Stimulated activated CD4-positive, alpha-beta T cell treated with anti-CD3 and anti-CD28 coated beads, TNF-alpha, amount 100 ng/mL, for 4 hours (primary cell): ENCODE measurements at places on chromosomes 3 and 15.

DNA sequence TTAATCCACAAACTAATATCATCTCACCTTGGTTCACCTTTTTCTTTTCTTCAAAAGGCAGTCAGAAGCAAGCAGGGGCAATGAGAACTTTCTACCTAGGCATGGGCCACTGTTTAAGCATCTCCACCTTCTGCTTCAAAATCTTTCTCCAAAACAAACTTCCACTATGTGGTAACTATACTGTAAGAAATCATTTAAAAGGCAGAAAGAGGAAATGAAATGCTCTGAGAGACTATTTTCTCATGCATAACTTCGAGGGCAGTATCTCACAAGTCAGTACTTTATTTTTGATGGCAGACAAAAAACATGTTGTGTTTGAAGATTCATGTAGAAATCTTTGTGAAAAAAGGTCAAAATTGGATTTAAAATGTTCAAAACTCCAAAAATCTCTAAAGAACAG is 419.7 kb downstream of the ZBTB20 start:
- no peak for DNase-seq

DNA sequence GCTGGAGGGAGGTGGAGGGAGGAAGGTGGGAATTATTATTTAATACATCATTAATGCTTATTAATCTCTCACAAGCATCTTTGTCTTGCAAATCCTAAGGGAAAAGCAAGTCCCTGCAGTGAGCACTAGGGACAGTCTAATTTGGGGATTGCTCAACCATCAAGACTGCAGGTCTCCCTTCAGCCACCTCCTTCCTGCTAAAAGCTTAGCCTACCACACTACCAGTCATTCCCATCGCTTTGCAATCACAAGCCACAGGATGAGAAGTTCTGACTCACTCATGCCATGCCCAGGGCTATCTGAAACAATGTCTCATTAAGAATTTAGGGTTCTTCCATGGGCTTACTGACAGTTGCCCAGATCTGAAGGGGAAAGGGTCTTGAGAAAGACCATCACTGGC is 51.0 kb upstream of the EIF1B start:
- DNase-seq = no peak

GRCh38 chr15:64695561-64695992 is 79.8 kb downstream of the RBPMS2 start:
- no peak for DNase-seq

DNA sequence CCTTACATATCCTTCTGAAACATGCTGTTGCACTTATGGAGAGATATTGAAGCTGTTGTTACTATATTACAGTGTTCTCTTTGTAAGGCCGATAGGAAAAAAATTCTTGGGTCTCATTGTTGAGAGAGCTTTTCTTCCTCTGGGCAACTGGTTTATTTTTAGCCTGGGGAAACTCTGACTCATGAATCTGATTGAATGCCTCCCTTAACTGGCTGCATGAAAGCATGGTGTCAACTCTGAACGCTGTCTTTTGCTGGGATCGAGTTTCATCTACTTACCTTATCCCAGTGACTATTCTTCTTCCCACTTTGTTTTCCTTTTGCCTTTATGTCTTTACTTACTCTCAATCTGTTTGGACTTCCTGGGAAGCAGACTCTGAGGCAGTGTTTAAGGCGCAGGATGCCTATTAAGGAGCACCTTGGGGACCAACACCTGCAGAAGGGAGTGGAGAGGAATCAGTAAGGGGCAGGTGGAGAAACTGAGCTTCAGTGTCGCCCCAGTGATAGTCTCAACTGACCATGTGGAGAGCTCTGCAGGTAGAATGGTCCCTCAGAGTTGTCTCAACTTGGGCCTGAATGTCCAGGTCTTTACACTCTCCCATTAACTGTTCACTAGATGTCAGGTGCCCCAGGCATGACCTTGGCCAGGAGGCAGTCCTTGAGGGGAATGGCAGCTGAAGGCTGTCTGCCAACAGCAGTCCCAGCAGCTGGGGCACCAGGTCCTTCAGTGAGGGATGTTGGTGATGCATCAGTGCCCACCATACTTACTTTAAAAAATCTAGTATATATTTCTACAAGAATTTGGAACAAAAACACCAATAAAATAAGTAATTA is 88.9 kb upstream of the CCNL1 start:
- no peak for DNase-seq

- no peak for DNase-seq
These were observed 1.1 kb downstream of the SLCO2A1 start for GRCh38 chr3:134028486-134029255.

GRCh38 chr3:148369381-148369780 is 328.3 kb upstream of the AGTR1 start:
- DNase-seq = no peak

GRCh38 chr3:79847928-79848327 is 80.1 kb upstream of the ROBO1 start:
- no peak for DNase-seq

DNA sequence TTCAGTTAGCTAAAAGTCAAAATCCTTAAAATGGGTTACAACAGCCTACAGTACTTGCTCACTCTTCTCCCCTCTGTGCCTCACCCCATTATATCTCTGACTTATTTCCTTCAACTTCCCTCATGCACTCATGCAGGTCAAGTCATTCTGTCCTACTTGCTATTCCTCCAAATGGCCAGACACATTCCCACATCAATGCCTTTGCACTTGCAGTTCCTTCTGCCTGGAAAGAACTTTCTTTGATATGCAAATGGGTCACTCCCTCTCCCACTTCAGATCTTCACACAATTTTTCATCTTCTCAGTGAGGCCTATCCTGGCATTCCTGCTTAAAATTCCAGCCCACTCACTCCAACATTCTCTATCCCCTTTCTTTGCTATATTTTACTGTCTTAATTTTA is 547.2 kb upstream of the TGFBR2 start:
- no peak for DNase-seq

DNA sequence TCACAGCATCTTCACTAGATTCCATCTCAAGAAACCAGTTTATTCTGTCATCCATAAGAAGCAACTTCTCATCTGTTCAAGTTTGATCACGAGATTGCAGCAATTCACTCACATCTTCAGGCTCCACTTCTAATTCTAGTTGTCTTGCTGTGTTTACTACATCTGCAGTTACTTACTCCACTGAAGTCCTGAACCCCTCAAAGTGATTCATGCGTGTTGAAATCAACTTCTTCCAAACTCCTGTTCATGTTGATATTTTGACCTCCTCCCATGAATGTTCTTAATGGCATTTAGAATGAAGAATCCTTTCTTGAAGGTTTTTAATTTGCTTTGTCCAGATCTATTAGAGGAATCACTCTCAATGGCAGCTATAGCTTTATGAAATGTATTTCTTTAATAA is 287.6 kb upstream of the TBL1XR1 start:
- no peak for DNase-seq

- DNase-seq = no peak
These were observed 194.7 kb upstream of the THRB start for GRCh38 chr3:24689353-24689752.

DNA sequence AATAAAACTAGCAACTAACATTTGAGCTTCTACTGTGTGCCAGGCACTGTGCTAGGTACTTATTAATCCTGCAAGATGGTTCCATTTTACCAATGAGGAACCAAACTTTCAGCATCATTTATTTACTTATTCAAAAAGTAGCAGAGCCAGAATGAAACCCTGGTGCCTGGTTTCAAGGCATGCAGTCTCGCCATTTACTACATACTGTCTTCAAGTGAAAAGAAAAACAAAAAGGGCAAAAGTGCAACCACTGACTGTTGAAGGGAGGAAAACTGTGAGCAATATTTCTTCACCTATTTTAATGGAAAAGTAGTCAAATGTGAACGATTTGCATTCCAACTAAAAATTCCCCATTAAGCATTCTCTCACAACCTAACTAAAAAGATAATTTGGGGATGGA is 8.7 kb downstream of the DCUN1D1 start:
- DNase-seq = no peak

DNA sequence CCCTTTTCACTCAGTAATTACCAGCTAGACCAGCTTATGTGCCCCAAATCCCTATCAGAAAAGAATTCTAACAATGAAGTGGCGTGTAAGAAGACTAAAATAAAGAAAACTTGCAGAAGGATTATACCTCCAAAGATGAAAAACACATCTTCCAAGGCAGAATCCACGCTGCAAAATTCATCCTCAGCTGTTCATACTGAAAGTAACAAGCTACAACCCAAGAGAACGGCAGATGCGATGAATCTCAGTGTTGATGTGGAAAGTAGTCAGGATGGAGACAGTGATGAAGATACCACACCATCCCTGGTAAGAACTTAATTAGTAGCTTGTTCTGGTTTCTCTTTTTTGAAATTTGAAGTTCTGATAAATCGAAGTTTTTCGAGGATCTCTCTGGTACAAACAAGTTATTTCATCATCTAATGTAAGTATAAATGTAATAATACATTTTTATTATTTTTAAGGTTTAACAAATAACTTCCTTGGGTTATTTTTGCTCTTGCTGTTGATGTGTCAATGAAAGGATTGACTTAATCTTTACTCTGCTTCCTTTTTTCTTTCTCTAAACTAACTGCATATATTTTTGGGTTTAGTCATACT is 1.4 kb downstream of the WDR76 start:
- no peak for DNase-seq
